ENCODE measurements at places on chromosomes 4 and X.

- no peak for DNase-seq
These were observed 208.7 kb upstream of the KLF3 start for GRCh38 chr4:38455092-38455862.

- no peak for DNase-seq
These were observed 156.7 kb downstream of the MAPK10 start for GRCh38 chr4:86203176-86203575.

GRCh38 chrX:105526431-105526830 is 295.9 kb upstream of the NRK start:
- DNase-seq = no peak

DNA sequence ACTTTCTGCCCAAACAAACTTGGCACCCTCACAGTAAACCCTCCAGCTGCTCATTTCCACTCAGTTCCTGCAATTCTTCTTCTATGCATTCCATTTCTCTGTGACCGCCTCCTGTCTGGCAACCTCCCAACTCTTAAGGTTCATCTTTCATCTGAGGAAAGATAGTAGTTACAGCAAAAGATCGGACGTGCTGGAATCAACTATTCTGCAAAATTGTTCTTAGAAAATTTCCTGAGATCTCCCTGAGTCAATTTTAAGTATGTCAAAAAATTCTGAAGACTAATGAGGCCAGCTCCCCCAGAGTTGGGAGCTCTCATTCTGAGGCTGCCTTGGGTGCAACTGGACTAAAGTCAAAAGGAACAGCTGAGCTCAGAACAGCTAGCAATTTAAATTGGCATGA is 1026.0 kb downstream of the ADGRL3 start:
- no peak for DNase-seq

GRCh38 chrX:22575161-22575845 is 302.6 kb downstream of the CBLL2 start:
- DNase-seq = no peak

GRCh38 chr4:1584498-1584897 is 99.6 kb downstream of the FAM53A start:
- no peak for DNase-seq

- no peak for DNase-seq
These were observed 181.2 kb downstream of the AFF2 start for GRCh38 chrX:148681605-148682004.

- DNase-seq = no peak
These were observed 8.6 kb upstream of the HAUS3 start for GRCh38 chr4:2250357-2251072.

GRCh38 chr4:115293093-115293462 is 179.7 kb upstream of the NDST4 start:
- no peak for DNase-seq

- no peak for DNase-seq
These were observed 3.7 kb downstream of the ZFP92 start for GRCh38 chrX:153414856-153415510.

- no peak for DNase-seq
These were observed 39.3 kb downstream of the ING2 start for GRCh38 chr4:183544109-183544508.

GRCh38 chrX:80879143-80879542 is 69.5 kb upstream of the BRWD3 start:
- no peak for DNase-seq

GRCh38 chr4:4914965-4915845 is 55.7 kb downstream of the MSX1 start:
- no peak for DNase-seq

DNA sequence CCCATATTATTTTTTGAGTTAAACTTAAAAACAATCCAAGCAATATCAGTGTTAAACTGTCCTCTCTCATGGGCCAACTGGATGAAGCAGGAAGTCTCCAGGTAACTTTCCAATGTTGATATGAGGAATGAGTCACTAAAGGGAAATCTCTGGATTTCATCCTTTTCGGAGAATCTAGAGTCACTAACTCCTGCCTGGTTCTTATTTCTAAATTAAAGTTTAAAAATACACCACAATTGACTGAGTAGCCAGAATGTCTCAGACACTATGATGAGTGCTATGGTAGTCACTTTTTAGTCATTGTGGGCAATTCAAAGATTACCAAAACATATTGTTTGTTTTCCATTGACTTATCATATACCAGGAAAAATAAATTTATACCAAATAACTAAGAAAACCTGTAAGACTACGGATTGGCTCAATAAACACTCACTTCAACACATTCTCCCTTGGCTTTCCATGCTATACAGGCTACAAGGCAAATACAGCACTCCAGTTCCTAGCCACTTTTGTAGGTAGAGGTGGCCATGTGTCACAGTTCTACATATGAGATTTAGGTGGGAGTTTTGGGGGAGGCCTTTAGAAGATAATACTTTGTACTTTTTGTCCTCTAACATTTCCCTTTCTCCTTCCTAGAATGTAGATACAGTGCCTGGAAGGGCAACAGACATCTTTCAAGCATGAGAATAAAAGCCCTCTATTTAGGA is 8.6 kb downstream of the SLC9B2 start:
- DNase-seq = no peak

DNA sequence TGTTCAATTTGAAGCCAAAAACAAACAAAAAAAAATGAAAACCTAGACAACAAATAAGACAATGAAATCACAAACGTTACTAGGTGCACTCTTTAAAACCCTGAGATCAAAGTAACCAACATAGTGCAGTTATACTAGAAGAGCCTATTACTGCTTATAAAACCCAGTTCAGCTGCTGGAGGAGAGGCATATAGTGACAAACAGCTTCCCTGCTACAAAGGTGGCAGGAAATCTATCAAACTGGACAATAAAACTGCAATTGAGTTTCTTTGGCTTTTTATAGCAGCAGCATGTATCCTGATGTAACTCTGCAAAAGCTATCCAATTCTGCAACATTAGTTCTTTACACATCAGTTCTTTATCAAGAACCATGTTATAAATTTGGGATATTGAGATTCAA is 155.6 kb downstream of the LRBA start:
- no peak for DNase-seq

DNA sequence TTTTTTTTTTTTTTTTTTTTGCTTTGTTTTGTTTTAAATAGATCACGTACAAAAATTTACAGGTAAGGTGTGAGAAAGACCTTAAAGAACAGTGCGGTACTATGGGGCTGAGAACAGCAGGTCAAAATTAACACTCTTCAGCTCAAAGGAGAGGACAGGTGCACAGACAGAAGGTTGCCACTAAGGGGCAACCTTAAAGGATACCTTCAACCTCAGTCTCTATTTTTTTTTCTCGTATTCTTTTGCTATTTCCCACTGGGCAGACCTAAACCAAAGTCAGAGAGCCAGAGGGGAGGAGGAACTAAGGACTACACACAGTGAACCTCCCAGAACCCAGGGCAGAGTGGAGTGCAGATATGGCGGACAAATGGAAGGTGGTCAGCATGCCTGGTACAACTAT is 1984.3 kb upstream of the IGFBP7 start:
- no peak for DNase-seq

DNA sequence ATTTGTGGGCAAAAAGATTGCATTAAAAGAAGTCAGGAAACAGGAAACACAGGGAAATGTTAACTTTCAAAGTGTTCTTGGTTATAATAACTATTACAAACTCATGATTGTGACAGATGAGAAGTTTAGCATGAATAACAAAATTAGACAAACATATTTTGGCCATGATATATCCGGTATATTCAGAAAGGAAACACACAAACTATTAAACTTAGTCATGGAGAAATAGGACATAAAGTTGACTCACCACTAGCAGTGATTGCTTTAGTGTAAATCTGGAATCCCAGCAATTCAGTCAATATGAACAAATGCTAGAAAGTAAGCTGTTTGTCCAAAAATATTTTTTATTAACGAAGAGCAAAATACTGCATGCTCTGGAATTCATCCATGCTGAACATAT is 1299.9 kb downstream of the C4orf33 start:
- no peak for DNase-seq

DNA sequence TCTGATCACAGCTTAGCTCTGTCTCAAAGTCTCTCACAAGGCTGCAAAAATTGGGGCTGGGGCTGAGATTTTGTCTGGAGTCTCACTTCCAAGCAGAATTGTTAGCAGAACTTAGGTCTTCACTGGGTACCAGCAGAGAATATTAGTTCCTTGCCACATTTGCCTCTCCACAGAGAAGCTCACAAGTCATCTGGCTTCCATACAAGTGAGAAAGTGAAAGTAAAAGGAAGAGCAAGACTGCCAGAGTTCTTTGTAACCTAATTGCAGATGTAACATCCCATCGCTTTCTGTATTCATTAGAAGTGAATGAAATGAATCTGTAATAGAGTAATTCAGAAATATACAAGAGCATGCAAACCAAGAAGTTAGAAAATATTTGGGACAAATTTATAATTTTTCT is 624.1 kb upstream of the GNPDA2 start:
- DNase-seq = no peak

GRCh38 chr4:148854203-148854602 is 412.0 kb upstream of the NR3C2 start:
- no peak for DNase-seq

GRCh38 chr4:181507938-181508337 is 735.3 kb upstream of the TENM3 start:
- DNase-seq = no peak

GRCh38 chr4:19346636-19347035 is 905.1 kb upstream of the SLIT2 start:
- no peak for DNase-seq

DNA sequence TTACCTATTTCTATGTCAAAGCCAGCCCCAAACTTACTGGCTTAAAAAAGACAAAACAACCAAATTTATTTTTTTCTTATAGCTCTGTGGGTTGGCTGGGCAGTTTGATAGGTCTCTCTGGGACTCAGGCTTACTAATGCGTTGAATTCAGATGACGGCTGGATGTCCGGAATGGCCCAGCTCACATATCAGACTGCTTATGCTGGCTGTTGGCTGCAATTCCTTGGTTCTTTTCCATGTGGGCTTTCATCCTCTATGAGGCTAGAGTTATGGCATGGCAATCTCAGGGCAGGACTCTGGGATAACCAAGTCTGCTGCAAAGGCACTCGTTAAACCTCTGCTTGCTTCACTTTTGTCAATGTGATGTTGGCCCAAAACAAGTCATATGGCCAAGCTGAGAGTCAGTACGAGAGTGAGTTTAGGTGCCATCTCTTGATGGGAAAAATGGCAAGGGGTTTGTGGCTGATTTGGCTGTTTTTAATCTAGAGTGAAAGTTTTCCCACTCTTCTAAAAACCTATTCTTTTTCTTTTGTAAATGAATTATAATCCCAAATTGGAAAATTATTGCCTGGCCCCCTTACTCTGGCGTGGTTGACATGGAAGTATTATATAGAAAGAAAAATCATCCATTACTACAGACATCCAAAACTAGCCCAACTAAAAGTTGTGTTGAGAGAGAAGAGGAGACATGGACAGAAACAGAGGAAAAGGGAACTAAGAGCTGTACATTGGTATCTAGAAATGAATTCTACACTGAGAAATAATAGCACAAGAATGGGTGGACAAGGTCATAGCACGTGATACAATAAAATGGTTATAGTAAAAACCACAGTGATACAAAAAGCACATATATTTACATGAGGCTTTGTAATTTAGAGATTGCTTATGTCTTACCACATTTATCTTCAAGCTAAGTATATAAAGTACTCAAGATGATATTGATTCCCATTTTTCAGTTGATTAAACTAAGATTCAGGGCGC is 6.6 kb downstream of the PRIMPOL start:
- no peak for DNase-seq

- peak; percentile 58 for DNase-seq
These were observed 1.1 kb upstream of the CHST7 start for GRCh38 chrX:46572340-46572936.

DNA sequence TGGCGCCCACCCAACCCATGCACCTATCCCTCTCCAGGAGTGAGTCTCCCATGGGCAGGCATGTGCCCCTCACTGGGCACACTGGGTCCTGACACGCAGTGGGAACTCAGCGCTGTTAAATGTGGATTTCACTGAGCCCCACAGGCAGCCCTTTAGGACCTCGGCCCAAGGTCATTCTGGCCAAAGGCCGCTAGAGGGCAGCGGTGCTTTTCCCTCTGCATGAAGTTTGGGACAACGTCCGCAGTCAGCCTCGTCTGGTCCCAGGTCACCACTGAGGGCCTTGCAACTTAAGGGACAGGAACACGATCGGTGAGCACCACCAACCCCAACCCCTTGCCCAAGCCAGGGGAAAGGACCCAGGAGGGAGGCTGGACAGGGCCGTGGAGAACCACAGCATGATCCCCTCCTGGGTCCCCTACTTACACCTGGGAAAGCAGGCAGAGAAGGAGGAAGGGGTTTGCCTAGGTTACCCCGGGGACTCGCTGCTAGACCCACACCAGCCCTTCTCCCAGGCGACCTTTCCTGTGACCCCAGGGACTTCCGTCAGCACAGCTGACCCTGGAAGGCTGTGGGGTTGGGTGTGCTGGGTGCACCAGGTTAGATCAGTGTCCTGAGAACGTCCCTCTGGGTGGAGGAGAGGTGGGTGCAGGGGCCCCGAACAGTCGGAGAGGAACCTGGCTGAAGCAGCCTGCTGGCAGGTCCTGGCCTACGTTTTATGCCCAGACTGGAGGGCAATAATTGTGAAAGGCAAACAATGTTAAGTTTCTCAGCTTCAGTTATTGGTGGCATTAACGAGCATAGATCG is 24.0 kb downstream of the CYTL1 start:
- DNase-seq = peak; percentile 12

- DNase-seq = no peak
These were observed 26.5 kb downstream of the DCHS2 start for GRCh38 chr4:154465085-154465484.

DNA sequence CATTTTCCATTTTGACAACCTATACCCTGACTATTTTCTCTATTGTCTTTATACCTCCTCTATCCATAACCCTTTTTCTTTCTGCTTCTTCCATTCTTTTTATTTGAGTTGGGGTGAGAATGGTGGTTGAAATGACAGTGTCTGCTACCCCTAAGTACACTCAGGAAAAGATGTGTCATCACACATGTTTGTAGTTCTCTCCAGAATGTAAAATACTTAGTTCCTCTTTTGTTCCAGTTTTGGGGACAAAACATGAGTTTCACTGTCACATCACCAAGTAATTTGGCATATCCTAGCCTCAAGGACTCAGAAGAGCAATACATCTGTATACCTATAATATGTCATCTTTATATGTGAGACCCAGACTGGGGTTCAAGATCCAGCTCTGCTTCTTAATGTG is 90.3 kb downstream of the COMMD8 start:
- no peak for DNase-seq

GRCh38 chr4:8167815-8168214 is 9.2 kb upstream of the ABLIM2 start:
- no peak for DNase-seq

DNA sequence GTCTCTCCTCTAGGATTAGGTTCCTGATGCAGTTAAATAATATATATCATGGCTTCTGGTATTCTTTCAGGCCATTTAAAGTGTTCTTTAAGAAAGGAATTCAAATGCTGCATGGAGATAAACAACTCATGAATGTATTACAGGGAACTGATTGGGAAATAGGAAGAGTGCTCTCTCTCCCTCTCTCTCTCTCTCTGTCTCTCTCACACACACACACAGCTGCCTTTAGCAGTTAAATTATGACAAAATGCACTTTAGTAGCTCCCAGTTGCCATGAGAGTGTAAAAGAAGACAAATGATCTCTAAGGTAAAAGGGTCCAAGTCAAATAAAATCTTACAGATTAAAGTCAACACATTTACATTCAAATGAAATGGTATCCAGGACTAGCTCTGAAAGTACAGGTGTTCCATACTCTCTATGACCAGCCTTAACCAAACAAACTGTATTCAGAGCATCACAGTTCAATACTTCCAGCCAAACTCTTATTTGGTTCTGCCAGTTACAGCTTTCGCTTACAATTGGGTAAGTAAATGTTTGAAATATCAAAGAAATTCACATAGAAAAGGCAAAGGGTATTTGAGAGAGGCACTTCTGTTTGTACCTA is 94.7 kb upstream of the CXXC4 start:
- no peak for DNase-seq

All from CD4-positive, alpha-beta T cell treated with Interleukin-15 for 4 hours (primary cell).